ENCODE measurements at places on chromosomes 11 and 22.
A peak's percentile ranks its signal among the peaks of the same experiment; 100 is the strongest.

GRCh38 chr22:26303475-26303874 lies 125.6 kb upstream of the ASPHD2 start:
- DNase-seq = no peak

- DNase-seq = peak; percentile 50
Measured at GRCh38 chr22:28813772-28814518, 13.6 kb upstream of the XBP1 start.

- no peak for DNase-seq
Measured at GRCh38 chr11:111193924-111194490, 51.5 kb upstream of the POU2AF2 start.

DNA sequence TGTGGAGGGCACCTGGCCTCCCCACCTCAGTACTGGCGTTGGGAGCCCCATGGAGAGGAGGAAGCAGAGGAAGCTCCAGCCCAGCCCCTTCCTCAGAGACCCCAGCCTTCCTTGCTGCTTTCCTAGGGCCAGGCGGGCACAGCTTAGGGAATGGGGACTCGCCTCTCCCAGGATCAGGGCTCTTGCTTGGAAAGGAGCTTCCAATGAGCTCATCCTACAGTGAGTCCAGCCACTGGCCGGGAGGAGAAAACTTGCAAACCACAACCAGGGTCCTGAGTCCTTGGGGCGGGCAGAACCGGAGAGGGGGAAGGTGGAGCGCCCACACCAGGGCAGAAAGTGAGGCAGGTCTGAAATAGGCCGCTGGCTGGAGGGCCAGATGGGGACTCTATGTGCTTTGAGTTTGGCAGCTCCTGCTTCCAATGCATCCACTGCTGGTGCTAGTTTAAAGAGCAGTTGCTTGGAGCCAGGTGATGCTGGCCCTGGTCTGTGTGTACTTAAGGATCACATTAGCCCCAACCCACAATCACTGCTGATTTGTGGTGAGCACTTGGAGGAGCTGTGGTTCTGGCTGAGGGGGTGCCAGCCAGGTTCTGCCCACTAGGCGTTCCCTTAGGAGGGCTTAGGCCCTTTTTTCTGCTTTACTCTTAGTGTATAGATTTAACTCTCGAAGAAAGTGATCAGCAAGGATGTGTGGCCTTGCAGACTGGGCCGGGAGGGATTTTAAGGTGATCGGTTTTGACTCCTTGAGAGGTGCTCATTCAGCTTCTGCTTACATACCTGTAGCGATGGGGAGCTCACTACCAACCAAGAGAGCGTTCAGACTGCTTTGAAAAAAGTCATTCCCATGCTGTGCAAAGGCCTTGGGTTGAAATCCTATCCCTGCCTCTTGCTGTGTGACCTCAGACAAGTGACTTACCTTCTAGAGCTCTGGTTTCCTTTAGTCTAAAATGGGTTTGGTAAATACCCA lies 81.9 kb downstream of the TP53I11 start:
- DNase-seq = no peak

DNA sequence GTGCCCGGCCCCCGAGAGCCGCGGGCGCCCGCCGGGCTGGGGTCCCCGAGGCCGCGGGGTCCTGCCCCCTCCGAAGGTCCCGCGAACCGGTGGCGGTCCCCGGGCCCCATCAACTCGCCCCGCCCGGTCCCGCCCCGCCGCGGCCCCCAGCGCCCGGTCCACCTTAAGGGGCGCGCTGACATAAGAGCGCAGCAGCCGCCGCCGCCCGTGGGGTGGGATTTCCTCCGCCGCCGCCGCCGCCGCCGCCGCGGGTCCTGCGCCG lies at the start of gene ZDHHC8:
Gene ZDHHC8 (plus strand): TSS at position 208 of the 262 bp plus-strand sequence. CDS start 144 bp downstream, outside the sequence.
- peak; percentile 69 for DNase-seq

GRCh38 chr11:95434009-95434408 lies 203.0 kb upstream of the SESN3 start:
- DNase-seq = no peak

DNA sequence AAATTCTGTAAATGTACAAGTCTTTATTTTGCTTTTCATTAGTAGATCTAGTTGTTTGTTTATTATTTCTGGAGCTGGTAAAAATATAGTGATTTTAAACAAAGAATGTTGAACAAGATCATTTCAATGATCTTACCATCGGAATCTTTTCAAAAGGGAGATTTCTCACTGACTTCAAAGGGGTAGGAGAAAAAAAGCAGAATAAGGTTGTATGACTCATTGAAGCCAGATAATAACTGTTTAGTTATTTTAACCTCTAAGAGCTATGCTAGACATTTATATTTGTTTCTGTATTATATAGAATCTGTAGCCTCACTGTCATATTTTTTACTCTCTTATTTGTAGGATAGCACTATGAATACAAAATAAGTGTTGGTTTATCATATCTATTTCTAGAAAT lies 8.1 kb upstream of the PDE3B start:
- no peak for DNase-seq

DNA sequence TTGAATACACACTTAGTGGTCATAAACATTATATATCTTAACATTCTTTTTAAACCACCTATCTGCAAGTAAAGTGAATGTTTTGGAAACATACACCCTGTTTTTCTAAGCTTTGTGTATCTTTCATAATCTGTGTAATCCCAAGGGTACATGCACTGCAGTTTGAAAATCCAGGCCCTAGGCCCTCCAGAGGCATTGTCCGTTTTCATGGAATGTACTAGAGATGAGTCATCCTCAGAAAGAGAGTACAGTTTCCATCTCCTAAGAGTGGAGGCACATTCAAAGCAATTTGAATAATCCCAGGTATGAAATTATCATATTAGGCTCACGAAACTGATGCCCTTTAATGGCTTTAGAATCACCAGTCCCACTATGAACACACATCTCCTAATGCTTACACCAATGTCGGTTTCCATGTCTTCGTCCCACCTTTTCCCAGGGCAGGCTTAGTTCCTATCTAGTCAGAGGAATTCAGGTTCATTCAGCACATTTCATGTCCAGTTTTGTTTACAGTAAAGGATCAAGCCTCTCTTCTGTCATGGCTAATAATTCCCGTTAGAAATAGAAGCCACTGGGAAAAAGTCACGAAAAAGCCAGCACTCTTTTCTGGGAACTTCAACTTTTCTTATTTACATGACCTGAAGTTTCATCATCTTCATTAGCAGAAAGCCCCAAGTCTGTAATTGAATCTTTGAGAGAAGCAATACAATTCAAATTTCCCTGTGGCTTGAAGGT lies 39.5 kb upstream of the CD44 start:
- DNase-seq = no peak

DNA sequence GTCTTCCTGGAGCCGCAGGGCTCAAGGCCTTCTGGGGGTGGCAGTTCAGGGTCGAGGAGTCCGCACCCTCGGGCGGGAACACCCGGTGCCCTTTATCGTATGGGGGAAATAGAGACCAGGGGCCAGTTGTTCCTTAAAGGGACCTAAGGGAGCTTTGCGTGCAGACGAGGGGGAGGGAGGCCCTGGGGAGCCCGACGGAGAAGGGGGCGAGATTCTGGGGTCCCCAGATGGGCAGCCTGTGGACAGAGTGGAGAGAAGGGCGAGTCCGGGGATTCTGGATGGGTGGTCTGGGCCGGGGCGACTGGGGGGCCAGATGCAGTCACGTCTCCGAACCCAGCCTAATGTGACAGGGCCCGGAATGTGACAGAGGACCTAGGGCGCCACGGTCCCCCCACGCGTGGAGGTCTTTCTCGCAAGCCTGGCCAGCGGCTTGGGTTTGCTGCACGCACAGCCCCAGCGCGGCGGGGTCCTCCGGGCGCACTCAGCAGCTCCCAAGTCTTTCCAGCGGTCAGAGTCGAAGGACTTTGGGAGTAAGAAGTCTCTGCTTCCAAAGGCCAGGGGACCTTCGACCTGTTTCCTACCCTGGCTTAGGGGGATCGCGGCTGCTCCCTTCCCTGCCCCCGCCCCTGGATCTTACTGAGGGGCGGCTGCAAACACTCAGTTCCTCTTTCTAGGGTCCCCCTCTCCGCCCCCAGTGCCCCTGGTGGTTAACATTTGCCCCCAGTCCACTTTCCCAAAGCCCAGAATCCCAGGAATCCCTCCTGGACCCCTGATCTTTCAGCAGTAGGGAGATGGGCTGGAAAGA lies 547 bp downstream of the TUBA8 start:
- no peak for DNase-seq

- peak; percentile 38 for DNase-seq
Measured at GRCh38 chr22:49158741-49159564, 668.7 kb downstream of the BRD1 start.

DNA sequence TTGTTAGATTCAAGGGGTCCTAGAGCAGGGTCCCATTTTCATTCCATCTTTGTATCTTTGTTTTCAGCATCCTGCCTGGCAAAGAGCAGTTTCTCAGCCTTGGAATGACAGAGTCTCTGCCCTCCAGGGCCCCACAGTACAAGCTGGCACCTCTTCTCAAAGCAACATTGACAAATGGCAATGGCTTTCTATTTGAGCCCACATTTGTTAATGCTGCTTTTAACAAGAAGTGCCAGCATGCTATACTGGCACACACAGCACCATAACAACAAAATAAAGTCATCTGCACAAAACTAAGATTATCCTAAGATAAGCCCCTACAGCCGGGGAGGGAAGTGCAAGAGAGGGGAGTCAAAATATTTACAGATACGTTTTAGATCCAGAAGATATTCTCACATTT lies 309.7 kb upstream of the C11orf87 start:
- no peak for DNase-seq

DNA sequence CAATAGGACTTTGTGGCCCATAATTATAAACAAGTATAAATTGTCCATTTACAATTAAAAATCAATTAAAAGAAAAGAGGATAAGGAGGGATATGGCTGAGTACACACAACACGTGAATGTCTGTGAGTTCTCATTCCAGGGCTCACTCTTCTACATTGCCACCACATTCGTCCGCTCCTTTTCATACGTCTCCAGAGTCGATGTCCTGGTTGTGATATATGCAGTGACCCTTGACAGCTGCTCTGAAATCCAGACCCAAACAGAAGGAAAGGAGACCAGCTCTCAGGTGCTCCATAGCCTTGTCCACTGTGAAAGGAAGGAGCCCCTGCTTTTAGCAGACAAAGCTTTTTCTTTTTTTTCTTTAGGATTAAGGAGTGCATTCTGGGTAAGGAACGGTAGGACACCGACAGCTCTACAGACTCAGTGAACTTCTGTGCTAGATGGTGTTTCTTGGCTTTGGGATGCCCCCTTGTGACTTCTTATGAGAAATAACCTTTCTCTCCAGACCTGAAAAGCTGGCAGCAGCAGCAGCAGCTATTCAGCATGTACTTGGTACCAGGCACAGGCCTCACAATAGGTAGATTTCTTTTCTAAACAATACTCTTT lies 19.7 kb upstream of the DNAJB13 start:
- no peak for DNase-seq

- DNase-seq = peak; percentile 82
Measured at GRCh38 chr22:37016134-37016910, 2.9 kb downstream of the TST start.

DNA sequence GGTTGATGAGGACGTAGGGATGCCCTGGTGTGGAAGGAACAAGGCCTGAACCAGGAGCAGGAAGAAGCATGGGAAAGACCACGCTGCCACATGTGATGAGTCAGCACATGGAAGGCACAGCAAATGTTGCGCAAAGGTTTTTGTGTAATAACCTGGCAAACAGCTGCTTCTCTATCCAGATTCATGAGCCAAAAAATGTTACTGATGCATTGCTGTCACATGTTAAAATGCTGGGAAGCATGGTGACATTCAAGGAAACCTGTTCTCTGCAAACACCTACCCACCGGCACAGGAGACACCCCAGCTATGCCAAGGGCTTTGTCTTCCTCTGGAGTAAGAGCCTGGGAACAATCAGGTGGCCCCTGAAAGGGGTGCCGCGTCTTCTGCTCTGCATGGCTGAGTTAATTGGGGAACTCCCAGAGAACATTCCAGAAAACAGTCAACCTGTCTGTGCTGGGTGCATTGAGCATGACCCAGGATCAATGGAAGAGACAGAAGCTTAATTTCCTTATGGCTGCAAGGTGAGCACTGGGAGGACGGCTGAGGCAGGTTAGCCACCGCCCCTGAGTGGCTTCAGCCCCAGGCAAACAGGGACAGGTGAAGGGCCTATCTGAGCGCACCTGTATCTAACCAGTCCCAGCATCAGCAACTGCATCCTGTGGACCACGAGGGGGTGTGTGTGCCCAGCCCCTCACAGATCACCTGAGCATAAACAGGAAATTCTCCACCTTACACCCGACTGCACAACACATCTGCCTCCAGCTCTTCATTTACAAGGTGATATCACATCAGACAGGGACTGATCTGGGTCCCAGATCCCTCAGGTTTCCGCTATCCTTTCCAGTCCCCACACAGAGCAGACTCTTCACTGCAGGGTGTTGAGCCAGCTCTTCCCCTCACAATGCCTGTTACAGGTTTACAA lies 108.4 kb downstream of the GGTLC2 start:
- DNase-seq = no peak

DNA sequence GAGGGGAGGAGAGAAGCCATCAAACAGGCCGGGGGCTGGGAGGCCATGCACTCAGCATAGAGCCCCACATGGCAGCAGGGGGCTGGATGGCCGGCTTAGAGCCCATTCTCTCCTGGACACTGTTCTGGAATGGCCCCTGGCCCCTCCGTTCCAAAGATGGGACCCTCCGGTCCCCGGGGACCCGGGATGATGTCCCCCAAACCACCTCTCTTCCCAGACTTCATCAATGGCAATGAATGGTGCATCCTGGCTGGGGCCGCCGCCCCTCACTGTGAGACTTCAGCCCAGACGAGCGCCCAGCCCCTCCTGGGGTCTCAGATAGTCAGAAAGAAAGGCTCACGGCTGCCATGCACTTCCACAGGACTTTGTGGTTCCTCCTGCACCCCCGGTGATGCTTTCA lies 13.8 kb upstream of the RTN4R start:
- DNase-seq = no peak

DNA sequence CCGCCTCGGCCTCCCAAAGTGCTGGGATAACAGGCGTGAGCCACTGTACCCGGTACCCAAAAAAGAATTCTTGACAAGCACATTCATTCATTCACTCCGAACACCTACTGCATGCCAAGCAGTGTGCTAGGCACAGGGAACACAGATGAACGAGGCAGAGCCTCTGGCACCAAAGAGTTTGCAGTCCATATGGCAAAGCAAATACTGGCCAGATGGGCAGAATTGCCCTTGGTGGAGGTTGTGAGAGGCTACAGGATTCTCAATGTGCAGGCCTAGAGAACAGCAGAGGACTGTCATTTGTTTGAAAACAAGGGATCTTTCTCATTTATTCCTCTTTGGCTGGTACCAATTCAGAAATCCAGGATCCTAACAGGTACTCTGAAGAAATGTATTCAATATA lies 27.5 kb upstream of the MTCH2 start:
- DNase-seq = no peak

DNA sequence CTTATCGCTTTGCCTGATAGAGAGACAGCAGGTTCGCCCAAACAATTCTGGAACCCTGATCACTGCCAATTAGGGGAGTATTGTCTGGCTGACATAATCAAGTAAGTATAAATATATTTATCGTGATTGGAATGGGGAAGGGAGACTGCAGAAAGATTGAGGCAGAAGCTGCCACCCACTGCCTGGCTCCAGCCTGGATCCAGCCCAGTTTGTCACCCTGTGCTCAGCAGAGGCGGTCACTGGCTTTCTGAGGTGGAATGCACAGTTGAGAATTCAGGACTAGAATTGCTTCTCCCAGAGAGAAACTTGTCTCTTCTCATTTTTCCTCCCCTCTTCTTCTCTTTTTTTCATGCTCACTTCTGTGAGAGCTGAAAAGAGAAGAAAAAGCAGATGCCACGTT lies 25.9 kb downstream of the GRAP2 start:
- no peak for DNase-seq

GRCh38 chr22:29886596-29886995 lies 3.6 kb downstream of the MTMR3 start:
- DNase-seq = no peak

Data from Peyer's patch (tissue), 4 donors.